ENCODE measurements at places on chromosomes 11 and 22.

- DNase-seq: no peak
Observed at GRCh38 chr11:62499944-62500649, 46.5 kb downstream of the AHNAK start.

- peak; percentile 53 for DNase-seq
Observed at GRCh38 chr22:17172029-17172833, 13.2 kb upstream of the HDHD5 start.

- no peak for DNase-seq
Observed at GRCh38 chr11:3712274-3712673, 41.1 kb upstream of the CHRNA10 start.

- no peak for DNase-seq
Observed at GRCh38 chr22:48310740-48311139, 1516.9 kb downstream of the BRD1 start.

- no peak for DNase-seq
Observed at GRCh38 chr22:29814003-29814402, 24.1 kb downstream of the ASCC2 start.

DNA sequence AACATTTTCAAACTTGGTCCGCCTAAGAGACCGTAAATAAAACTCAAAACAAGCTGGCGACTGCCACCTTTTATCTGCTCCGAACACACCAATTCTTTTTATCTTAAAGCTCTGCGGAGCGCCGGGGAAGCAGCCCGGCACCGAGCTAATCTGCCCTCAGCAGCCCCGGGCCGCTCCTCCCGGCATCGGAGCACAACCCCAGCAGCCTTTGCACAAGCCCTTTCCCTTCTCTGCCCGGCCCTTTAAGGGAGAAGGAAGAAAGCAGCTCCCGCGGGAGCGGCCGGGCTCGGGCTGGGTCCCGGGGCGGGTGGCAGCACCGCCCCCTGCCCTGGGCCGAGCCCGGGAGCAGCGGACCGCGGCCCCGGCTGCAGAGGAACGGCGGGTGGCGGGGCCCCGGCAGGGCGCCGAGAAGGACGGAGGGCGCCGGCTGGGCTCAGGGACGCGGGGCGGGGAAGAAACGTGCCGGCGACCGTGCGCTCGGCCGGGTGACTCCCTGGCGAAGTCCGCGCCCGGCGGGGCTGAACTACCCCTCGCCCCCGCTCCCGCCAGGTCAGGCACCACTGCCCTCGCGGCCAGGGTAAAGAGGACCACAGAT lies 133.6 kb upstream of the C11orf58 start:
- peak; percentile 62 for DNase-seq

DNA sequence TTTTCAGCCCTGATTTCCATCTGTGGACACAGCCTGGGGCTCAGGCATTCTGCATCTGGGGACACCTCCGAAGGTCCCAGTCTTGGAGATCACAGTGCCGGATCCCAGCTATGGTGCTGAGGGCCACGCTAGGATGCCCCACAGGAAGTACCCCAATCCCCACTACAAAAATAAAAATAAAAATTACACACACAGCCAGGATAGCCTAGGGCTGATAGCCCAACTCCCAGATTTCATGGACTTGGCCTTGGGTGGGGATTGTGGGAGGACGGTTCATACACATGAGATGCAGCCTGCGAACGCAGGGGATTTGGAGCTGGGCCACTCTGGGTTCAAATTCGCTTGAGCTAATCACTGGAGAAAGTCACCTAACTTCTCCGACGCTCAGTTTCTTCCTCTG lies 237.7 kb downstream of the BUD13 start:
- no peak for DNase-seq

- DNase-seq: no peak
Observed at GRCh38 chr11:37002831-37003230, 404.8 kb upstream of the RAG2 start.

DNA sequence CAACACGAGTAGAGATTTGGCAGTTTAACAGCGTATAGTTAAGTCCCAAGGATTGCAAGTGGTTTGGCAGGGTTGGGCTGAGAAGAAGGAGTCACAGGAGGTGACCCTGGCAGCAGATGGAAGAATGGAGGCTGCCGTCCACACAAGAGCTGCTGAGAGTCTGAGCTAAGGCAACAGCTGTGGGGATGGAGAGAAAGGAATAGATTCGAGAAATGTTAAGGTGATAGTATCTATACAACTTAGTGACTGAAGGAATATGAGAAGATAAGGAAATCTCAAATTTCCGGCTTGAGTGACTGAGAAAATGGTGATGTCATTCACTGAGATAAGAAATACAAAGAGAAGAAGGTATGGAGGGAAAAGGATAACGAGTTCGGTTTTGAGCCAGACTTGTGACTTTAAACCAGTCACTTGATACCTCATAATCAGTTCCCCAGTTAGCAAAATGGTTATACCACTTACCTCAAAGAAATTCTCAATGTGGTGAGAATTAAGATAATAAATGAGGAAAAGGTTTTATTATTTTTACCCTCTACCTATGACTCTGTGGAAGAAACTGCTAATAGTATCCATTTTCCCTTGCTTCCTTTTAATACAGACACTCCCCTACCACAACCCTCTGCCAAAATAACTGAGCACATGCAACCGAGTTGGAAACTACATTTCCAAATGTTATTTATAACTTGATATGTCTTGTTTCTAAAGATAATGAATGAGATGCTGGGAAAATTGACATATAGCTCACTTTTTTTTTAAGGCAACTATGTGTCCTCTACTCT lies 30.7 kb downstream of the FAM168A start:
- no peak for DNase-seq

DNA sequence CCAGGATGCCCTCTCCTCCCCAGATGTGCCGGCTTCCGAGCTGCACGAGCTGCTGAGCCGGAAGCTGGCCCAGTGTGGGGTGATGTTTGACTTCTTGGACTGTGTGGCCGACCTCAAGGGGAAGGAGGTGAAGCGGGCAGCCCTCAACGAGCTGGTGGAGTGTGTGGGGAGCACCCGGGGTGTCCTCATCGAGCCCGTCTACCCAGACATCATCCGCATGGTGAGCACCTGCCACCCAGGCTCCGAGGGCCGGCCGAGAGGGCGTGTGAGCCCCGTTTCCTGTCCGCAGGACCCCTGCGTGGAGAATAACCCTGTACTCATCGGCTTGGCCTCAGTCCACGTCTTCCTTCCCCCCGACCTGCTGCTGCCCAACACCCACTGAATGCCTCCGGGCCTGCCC lies 2.2 kb downstream of the PPP2R5B start:
- DNase-seq: peak; percentile 24

GRCh38 chr11:67664213-67664585 lies 10.2 kb downstream of the ALDH3B2 start:
- no peak for DNase-seq

- DNase-seq: no peak
Observed at GRCh38 chr22:33302549-33302948, 244.4 kb upstream of the SYN3 start.

DNA sequence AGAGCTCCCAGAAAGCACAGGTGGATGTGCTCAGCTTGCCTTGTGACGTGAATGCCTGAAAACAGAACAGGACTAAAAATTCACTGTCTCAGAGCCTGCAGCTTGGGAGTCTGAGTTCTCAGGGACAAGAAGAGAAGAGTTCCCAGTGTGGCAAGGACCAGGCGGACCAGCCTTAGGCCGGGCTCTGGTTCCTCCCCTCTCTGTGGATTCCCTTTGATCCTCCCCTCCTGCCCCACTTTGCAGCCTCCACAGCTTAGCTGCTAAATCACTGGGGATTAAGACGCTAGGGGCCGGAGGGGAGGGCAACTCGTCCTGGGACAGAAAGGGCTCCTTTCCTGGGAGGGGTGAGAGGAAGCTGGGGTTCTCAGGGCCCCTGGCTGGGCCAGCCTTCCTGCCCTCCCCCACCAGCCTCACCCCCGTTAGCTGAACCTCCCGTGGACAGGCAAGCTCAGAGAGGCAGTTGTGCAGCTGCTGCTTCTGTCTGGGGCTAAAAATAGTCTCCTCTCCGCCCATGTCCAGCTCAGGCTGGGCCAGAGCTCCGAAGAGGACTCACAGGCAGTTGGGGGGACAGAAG lies 29.9 kb upstream of the JAM3 start:
- peak; percentile 60 for DNase-seq

GRCh38 chr11:8649361-8649760 lies 33.1 kb downstream of the TRIM66 start:
- no peak for DNase-seq

- peak; percentile 65 for DNase-seq
Observed at GRCh38 chr11:68411501-68411991, 49.0 kb upstream of the PPP6R3 start.

GRCh38 chr22:40718250-40719204 lies 39.2 kb downstream of the MCHR1 start:
- DNase-seq: no peak

GRCh38 chr22:46179748-46180147 lies 29.4 kb downstream of the PPARA start:
- DNase-seq: no peak

GRCh38 chr22:25420925-25421904 lies 143.3 kb upstream of the GRK3 start:
- DNase-seq: peak; percentile 23

- no peak for DNase-seq
Observed at GRCh38 chr11:120941000-120941399, 82.9 kb upstream of the TBCEL start.

DNA sequence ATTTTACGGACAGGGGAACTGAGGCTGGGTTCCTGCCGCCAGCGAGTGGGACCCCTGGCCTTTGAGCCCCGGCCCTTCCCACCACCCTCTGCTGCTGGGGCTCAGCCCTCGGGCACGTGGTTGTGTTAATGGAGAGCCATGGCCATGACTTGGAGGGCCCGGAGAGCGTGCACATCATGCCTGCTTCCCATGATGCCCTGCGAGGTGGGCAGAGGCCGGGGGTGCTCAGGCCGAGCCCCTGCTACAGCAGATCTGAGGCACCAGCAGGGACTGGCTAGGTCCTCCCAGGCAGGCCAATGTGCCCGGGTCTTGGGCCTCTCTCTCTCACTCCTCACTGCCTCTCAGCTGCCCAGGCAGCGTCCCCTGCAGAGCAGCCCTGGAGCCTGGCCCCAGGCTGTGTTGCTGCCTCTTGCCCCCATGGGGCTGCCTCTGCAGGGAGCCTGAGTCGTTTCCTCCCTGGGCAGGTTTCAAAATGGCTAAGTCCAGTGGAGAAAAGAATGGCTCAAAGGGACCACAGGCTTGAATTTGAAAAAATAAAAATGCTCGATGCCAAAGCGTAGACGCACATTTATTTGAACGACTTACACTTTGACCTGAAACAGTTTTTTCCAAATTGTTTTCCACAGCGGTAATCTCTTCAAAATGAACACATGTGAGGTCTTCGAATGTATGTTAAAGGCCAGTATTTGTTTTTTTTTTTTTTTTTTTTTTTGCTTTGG lies 72.6 kb upstream of the CLDN5 start:
- DNase-seq: no peak

- DNase-seq: no peak
Observed at GRCh38 chr11:20937826-20938225, 268.4 kb downstream of the NELL1 start.

- DNase-seq: no peak
Observed at GRCh38 chr11:79235696-79236095, 205.1 kb downstream of the TENM4 start.

DNA sequence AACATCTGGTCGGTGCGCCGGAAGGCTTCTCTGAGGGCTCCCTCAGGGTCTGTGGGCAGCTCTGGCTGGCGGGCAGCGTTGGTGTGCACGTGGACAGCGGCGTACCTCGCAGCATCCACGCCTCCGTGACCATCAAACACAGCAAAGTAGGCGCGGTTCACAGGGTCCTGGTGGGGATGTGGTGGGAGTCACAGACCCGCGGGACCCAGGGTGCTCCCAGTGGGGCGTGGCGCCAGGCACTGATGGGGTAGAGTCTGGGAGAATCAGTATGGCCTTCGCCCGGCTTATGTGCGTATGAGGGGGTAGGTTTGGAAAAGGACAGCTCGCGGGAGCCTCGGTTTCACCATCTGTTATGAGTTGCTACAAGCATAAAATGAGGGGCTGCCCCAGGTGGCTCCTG lies 19.2 kb downstream of the PPM1F start:
- DNase-seq: no peak

DNA sequence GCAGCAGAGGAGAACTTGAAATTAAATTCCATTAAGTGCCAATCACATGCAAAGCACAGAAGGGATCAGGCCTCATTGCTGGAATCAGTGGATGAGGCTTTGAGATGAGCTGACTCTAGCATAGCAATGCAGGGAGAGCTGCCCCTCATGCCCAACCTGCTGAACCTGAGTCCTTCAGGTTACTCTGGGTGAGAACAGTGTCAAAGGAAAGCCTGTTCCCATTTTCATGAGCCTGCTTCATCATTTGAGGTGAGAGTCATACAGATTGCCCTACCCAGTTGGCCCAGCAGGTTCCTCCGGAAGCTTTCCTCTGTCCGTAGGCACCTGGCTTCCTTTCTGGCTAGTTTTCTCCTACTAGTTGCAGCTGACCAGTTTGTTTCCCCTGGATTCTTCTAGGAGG lies 25.9 kb upstream of the ZBTB16 start:
- no peak for DNase-seq

DNA sequence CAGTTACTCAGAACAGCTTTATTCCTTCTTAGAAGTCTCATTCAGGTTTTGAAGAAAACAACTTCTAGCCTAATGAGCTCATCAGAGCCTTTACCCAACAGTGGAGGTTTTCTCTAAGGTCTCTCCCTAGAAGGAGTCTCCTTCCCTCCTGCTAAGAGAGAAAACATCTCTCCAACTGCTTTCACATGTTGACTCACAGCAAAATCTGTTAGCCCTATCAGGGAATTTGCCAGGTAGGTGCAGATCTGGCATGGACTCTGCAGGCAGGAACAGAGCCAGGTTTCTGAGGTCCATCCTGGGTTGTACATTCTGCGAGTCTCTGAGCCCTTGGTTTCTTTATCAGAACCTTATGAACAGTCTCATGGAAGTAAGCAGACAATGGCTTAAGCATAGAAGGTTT lies 214.4 kb downstream of the HIPK3 start:
- no peak for DNase-seq

- no peak for DNase-seq
Observed at GRCh38 chr11:27061461-27061821, 20.8 kb downstream of the BBOX1 start.

DNA sequence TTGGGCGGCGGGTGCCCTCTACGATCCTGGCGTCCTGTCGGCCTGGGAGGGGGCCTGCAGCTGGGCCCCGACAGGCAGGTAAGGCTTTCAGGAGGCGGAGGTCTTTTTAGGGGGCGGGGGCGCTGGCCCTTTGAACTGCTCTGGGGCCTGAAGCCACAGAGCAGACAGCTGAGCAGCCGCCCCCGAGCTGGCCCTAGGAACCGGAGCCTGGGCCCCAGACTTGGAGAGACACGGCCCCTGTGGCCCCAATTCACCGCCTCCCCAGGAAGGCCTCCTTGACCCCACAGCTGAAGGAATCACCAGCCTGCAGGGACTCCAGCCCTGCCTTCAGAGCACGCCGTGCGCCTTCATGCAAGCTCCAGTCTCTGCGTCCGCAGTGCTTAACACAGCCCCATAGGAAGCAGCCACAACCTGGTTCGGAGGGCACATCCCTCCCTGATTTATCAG lies 618 bp upstream of the CERK start:
- no peak for DNase-seq

- peak; percentile 43 for DNase-seq
Observed at GRCh38 chr11:72411623-72412419, 22.5 kb downstream of the CLPB start.

DNA sequence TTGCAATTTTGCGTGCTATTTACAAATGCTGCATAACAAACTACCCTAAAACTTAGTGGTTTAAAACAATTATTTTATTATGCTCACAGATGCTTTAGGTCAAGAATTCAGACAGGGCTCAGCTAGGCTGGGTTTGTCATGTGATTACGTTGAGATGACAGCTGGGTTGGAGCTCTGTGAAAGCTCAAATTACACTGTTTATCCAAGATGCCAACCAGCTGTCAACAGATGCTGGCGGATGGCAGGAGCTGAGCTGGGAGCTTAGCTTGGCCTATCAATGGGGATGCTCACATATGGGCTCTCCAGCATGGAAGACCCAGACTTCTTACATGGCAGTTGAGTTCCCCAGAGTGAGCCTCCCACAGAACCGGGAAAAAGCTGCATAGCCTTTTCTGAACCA lies 62.7 kb downstream of the STK33 start:
- DNase-seq: peak; percentile 62
